Effector memory CD4-positive, alpha-beta T cell (primary cell): ENCODE measurements at places on chromosomes 5 and 9.

DNA sequence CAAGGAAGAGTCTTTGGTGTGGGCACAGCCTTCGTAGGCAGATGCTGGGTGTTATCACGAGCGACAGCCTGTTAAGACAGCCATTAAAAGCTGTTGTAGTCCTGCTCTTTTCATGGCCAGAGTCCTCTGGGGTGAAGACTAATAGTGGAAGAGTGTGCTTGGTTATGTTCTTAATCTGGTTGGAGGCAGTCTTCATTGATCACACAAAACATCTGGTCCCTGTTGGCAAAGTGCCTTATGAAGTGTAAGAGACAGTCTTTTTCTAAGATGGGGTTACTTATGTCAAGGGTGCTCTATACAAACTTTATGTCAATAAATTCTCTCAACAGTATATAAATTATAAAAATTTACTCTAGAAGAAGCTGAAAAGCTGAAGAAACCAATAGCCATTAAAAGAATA lies 280.4 kb downstream of the CAAP1 start:
- no peak for DNase-seq

DNA sequence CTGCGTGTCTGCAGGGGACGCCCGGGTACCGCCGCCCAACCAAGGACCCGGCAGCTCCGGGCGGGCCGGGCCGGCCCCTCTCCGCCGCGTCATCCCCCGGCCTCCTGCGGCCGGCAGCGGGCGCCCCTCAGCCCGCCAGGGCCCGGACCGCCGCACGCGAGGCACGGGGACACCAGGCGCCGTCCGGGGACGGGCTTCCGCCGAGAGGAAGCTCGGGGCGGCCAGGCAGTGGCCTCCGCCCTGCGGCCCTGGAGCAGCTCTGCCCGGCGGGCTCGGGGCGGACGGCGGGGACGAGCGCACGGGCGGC lies 373 bp downstream of the FBXW5 start:
- DNase-seq: no peak

DNA sequence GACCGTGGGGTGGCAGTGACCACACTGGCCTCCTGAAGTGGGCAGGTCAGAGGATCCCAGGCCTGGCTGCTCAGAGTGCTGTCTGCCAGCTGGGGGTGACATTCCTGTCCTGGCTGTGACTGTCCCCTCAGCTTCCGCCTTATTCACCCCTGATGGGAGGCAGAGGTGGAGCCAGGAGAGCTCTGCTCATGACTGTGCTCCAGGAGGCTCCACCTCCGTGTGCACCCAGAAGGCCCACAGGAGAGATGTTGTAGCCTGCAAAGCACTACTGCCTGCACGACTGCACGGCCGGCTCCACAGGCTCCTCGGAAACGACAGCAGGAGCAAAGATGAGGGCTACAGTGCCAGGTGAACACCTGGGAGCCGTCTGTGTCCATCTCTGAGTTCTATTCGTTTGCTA lies 60.9 kb downstream of the ROPN1L start:
- no peak for DNase-seq

DNA sequence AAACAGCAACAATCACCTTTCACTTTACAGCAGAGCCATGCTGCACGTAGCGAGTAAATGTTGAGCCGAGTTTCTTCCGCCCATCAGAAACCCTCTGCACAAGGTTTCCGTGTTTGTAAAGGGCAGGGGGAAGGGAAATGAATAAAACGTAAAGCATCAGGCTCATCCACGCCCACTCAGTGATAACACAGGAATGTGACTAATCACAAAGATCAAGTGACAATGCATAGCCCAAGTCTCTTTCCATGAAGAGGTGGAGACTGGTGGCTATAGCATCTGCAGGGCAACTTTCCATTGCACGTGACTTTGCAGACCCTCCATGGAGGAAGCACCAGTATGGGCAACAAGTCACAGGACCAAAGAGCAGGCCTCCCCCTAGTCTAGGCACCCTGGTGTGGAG lies 56.6 kb downstream of the CAMSAP1 start:
- no peak for DNase-seq

DNA sequence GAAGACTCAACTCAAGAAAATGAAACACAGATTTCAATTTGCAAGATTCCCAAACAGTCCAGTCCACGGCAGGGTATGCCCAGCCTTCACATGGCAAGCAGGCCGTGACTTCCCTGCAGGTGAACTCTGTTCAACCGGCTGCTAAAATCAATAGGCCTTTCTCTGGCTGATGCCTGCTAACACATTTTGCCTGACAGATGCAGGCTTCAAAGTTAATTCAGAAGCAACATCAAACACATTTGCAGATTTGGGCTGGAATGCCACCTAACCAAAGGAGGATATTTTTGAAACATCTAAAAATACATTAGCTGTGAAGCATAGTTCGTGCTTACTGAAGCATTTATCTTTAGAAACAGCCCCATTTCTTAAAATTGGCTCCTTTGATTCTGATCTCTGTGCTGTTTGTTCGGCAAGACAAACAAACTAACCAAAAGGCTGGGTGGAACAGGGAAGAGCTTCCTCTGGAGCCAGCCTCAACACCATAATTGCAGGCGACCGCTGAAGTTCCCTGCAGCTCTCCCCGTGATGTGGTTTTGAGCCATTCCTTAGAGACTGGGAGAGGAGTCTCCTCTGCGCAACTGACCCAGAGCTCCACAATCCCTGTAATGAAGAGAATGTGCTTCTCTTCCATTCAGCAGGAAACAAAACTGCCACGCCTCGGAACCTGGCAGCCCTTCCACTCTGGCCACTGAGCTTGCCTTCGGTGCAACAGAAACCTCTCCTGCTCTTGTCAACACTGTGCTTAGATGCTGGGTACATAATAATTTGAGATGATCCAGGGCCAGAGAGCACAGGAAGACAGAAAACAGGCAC lies 126.5 kb downstream of the MYO10 start:
- DNase-seq: no peak

GRCh38 chr5:6403416-6403815 lies 25.1 kb upstream of the MED10 start:
- DNase-seq: no peak

DNA sequence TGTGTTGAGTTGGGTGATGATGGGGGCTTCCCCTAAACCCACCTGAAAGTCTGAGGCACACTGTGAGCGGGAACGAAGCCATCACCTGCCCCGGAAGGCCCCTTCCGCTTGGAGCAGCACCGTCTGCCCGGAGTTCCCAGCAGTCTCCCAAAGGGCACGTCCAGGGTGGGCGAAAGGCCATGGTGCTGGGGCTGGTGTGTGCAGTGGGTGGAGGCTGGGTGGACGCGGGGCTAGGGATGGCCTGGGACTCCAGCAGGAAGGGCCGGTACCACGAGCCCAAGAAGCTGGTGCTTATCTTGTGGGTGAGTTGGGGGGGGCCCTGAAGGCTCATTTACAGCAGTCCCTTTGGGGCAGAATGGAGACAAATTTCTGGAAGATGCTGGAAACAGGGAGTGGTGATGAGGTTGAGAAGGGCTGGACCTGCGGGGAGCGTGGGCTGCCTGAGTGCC lies 4.6 kb downstream of the FLT4 start:
- no peak for DNase-seq

- peak; percentile 24 for DNase-seq
These were observed 1.2 kb downstream of the MIER3 start for GRCh38 chr5:56950626-56951125.

GRCh38 chr5:173932695-173933139 lies 44.6 kb downstream of the CPEB4 start:
- no peak for DNase-seq

DNA sequence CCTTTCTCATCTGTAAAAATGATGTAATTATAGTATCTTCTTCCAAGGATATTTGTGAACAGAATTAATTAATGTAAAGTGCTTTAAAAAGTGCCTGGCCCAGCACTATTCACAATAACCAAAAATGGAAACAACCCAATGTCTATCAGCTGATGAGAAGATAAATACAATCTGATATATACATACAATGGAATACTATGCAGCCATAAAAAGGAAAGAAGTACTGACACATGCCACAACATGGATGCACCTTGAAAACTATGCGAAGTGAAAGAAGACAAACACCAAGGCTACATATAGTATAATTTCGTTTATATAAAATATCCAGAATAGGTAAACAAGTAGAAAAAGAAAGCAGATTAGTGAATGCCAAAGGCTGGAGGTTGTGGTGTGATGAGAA lies 24.1 kb downstream of the DPYSL3 start:
- DNase-seq: no peak
